Activated CD4-positive, alpha-beta T cell treated with anti-CD3 and anti-CD28 coated beads, Interleukin-2, amount 50 U/mL, for 4 hours (primary cell): ENCODE measurements at places on chromosomes 6 and 20.

DNA sequence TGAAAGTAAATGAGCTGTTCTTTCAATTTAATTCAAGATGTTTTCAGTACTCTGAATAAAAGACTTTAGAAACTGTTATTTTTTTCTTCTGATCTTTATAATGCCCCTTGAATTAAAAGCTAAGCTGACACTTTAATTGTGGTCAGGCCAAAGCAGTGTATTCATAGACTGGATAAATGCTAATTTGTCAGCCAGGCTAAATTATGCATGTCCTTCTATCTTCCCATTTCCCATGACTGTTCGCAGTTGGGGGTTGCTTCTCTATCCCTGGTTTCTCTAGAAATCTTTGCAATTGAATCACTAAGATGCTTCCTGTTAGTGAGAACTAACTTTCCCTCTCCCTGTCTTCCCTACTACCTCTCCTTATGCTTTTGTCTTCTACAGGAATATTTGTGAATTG, 396.2 kb downstream of the RFPL4B start:
- DNase-seq, result no peak

GRCh38 chr6:143570147-143570853, 58.8 kb upstream of the FUCA2 start:
- peak; percentile 9 for DNase-seq

DNA sequence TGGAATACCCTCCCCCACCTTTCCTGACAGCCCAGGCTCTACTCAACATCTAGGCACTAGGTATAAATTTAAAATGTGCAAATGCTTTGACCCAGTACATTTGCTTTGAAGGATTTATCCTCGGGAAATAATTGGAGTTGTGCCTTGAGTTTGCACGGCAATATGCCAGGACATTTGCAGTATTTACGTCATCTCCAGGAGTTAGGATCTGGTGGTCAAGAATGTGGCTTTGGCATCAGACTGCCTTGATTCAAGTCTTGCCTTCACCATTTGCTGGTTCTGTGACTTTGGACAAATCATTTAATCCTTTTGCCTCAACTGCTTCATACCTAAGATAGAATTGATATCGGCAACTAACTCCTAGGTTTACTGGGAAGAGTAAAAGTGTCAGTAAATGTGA, 169.6 kb downstream of the PLCB1 start:
- no peak for DNase-seq

DNA sequence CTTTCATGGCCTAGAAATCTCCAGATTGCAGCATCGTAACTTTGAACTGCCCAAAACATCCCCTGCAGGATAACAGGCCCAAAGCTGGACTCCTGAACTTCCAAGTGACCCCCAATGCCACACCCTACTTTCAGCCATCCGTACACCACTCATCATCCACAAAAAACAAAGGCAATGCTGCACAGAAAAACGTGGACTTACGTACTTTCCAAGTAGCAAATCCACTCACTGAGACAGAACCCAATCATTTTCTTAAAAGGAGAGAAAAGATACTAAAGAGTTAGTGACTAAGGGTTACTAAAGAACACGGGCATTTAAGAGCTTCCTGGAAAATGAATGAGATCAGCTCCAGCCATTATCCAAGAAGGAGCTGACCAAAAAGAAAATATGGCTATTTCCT, 211.0 kb downstream of the WDR27 start:
- DNase-seq, result no peak

DNA sequence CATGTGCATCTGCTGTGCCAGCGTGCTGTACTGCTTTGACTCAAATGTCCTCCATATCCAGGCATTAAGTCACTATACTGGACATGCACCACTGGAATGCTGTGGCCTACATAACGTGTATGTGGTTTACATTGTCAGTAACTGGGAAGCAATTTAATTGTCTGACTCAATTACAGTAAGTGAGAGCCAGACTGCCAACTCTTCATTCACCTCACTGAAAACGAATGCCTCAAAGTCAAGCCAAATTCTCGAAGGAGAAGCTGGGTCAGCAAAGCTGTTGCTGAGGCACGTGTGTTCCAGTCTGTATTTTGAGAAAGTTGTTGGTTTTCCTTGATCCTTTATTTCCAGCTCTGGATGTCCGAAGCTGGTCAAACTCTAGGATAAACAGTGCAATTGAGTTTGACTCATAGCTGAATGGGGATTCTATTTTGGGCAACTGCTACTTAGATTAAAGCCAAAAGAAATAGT, 534.3 kb downstream of the COL12A1 start:
- no peak for DNase-seq

- no peak for DNase-seq
Observed at GRCh38 chr20:23224806-23225205, 125.8 kb upstream of the NXT1 start.

DNA sequence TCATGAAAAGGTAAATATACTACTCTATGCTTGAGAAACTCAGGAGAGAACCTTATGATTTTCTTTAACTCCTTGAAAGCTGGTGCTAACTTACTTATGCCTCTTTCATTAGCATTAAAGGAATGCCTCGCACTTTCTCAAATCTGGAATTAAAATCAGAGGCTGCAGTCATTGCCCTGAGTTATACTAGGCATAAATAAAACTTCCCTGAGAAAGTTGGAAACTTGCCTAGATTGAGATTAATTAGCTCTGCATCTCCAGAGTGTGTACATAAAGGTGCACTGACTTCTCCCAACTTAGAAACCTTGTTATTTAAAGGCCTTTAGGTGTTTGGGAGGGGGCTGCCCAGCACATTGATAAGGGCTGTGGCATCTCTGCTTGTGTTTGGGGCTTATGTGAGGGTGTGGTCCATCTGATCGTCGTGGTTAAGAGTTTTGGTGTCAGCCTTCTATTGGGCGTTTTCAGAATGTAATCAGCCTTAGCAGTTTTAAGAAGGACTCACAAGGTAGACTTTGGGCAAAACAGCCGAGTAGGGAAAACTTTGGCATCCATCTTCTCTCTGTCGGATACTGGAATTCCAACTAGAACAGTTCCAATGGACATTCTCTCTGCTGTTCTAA, 32.1 kb upstream of the CCN6 start:
- no peak for DNase-seq

- no peak for DNase-seq
Observed at GRCh38 chr6:36177166-36177565, 19.4 kb upstream of the BRPF3 start.

DNA sequence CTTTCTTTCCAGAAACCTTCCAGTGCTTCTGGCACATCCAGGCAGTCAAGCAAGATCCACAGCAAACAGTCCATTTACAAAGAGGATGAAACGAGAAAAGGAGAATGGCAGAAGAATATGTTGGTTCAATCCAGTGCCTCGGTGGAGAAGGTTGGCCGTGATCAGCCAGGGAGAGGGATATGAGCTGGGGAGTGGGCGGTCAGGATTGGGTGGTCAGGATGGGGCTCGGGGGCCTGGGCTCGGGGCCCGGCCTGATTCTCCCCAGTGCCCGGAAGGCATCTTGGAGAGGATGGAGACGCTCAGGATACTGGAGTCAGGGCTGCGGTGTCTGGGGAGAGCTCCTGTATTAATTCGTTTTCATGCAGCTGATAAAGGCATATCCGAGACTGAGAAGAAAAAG, 61.3 kb downstream of the EFCAB8 start:
- DNase-seq, result no peak

DNA sequence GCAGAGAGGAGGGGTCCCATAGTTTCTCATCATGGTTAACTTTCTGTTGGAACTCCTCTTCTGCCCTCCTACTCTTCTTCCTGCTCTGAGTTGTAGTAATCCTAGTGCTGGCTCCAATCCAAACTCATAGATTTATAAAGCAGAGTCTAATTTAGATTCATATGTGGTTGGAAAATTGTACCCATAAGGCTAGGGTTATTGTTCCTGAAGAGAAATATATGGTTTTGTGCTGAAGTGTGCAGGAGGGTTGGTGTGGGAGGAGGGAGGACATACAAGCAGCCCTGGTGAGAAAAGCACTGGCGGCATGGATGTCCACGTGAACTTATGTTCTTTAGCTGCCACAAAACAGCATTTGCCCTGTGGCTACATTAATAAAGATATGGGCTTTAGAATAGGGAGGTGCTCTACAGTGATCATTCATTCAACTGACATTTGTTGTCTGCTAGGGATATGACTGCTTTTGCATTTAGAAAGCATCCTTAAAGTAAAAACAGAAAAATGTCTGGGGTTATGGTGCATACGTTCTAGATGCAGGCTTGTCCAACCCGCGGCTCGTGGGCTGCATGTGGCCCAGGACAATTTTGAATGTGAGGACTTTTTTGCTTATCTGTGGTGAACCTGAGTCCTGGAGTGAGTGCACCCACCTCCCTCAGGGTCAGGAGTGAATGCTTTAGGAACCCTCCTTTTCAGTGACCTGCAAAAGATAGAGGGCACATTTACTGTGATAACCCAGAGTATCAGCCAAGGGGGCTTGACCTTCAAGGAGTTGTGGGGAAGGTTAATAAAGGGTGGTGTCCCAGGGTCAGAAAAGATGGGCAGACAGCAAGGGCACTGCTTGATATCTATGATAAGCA, 4.1 kb downstream of the HLA-A start:
- DNase-seq, result no peak
